ENCODE measurements at places on chromosomes 4 and X. TPM values are rescaled to one million over a fixed set of nuclear protein-coding genes. Genes with fewer than 3 reads are reported as not detected.

The S100P gene
- total RNA-seq: 0.37 TPM

The ADGRA3 gene
- 24.3 TPM for total RNA-seq

The H2BW2 gene
- not detected for total RNA-seq

The PABPC5 gene
- total RNA-seq: 12.9 TPM

GRCh38 chr4:147822128-147822527 is 90.2 kb downstream of the ARHGAP10 start:
- no peaks in the 10 kb centered on the region for H3K27me3 ChIP-seq
- peak; percentile 96 for DNase-seq
- H3K4me3 ChIP-seq: no peak overlapping the region
- peaks cover 23% of the 10 kb centered on the region for H3K4me1 ChIP-seq

- no peaks in the 10 kb centered on the region for H3K27me3 ChIP-seq
- DNase-seq: no peak
- H3K4me3 ChIP-seq: no peak overlapping the region
- no peaks in the 10 kb centered on the region for H3K36me3 ChIP-seq
Measured at GRCh38 chr4:190121759-190122158, 51.8 kb upstream of the DUX4 start.

DNA sequence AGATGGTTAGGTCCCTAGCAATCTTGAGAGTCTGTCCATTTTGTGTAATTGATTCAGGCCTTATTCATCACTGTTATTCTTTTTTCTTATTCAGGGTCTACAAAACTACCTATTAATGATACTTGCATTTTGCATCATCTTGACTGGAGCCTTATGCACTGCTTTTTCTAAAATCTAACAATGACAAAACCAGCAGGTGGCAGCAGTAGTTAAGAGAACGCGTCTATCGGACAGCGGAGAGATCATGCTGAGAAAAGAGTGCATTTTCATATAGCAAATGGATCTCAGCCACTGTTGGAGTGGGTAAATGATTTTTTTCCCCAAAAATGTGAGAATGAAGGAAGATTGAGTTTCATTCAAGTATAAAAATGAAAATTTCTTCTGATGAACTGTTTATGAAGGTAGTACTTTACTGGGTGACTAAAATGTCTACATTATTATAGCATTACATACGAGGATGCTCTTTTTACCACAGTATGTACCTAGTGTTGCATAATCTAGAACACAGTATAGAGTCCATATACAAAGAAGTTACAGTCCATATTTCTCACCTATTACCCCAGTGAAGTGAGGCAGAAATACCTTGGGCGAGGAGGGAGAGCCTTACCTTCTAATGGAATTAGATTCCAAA is 43.2 kb downstream of the TMEM144 start:
- no peak overlapping the region for H3K4me3 ChIP-seq
- DNase-seq: peak; percentile 39
- H3K27me3 ChIP-seq: no peaks in the 10 kb centered on the region
- H3K36me3 ChIP-seq: no peaks in the 10 kb centered on the region

Data from ovary (tissue), 10 donors.